Bronchial epithelial cell (primary cell): ENCODE measurements at places on chromosomes 13 and 19. TPM values are rescaled to one million over a fixed set of nuclear protein-coding genes. Genes with fewer than 3 reads are reported as not detected.

IFNL1 gene
- total RNA-seq: not detected in 2 replicates

ARRDC5 gene
- total RNA-seq: not detected in 2 replicates

- DNase-seq: peak; percentile 48
Observed at GRCh38 chr19:46303691-46304397, 7.0 kb downstream of the HIF3A start.

- no peak for DNase-seq
Observed at GRCh38 chr13:33076001-33076992, 60.1 kb downstream of the KL start.

GRCh38 chr19:10078329-10078728 lies 7.8 kb upstream of the SHFL start:
- no peak for DNase-seq
